ENCODE measurements at places on chromosomes 12 and 14.

GRCh38 chr12:50050410-50051098 lies 6.8 kb upstream of the ASIC1 start:
- DNase-seq, result peak; percentile 95

DNA sequence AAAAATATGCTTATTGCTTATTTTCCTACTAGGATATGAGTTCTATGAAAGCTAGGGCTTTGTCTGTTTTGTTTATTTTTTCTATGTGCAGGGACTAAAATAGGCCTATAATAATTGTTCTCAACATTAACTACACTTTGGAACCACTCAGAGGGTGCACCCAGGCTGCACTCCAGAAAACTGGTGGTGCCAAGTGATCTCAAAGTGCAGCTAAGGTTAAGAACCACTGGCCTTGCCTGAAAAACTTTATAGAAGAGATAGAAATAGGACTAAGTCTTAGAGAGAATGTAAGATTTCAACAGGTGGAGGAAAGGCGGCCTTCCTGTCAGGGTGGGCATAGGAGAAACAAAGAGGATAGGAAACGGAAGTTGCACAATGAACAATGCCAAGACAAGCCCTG lies 37.7 kb upstream of the NR1H4 start:
- no peak for DNase-seq

GRCh38 chr14:88016768-88017167 lies 11.8 kb downstream of the GPR65 start:
- DNase-seq, result no peak

DNA sequence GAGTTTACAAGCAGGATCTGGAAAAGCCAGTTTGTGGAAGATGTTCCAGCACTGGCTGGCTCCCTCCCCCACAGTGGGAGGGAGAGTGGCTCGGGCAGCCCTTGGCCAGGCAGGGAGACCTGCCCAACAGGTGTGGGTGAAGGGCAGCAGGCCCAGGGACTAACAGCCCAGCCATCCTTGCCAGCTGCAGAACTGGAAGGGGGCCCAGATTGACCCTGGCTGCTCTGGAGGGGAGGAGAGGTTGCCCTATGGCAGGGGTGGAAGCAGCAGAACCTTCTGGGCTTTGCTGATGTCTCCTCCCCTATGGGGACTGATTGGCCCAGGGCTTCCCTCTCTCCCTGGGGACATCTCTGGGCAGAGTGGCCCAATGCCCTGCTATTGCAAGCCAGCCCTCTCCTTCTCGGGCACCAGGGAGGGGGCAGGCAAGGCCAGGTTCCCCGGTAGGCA lies 20.5 kb downstream of the IRF2BPL start:
- DNase-seq, result no peak

GRCh38 chr12:2756756-2757155 lies 38.0 kb upstream of the FKBP4 start:
- DNase-seq, result peak; percentile 14

GRCh38 chr14:32073537-32074189 lies 3.4 kb upstream of the ARHGAP5 start:
- peak; percentile 90 for DNase-seq

- DNase-seq, result no peak
These were observed 1.6 kb downstream of the ADGRD1 start for GRCh38 chr12:130955238-130955816.

GRCh38 chr12:64618953-64619590 lies 8.8 kb downstream of the RASSF3 start:
- DNase-seq, result peak; percentile 71

DNA sequence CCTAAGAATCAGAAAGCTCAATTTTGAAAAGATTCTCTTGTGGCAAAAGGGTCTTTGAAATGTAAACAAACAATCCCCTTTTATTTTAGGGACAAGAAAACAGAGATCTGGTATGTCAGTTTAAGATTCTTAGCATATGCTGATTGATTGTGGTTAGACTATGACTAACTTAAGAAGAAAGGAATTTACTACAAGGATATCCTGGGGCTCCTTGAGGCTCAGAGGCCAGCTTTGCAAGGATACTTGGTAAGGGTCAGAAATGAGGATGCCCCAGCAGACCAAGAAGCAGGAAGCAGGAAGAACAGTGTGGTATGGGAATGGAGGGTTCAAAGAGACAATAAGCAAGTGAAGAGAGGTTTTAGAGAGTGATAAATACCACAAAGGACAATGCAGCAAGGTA lies 474.6 kb downstream of the ETNK1 start:
- DNase-seq, result no peak

GRCh38 chr14:105117710-105118385 lies 50.7 kb downstream of the JAG2 start:
- DNase-seq, result no peak

DNA sequence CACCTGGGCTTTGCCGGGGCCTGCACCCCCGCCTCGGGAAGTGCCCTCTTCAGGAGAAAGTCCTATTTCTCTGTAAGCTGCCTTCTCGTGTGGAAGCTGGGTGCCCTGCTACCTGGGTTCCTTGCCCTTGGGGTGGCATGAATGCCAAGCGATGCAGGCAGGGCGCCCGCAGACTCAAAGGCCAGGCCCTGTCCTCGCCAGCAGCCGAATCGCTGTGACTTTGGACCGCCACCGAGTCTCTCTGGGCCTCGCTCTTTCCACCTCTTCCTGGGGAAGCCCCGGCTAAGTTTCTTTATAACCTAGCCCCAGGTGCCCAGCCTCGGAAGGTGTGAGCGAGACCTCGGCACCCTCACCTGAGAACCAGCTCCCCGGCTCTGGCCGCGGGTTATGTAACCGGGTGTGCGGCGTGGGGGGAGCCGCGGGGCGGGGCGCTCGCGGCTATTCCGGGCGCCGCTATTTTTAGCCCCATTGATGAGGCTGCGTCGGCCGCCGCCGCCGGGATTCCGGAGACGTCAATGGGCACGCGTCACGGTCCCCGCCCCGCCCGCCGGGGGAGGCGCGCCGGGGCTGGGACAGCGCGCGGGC lies 14.6 kb upstream of the NR4A1 start:
- DNase-seq, result peak; percentile 19

GRCh38 chr14:58829594-58829993 lies 191.8 kb downstream of the DACT1 start:
- DNase-seq, result no peak

- DNase-seq, result no peak
These were observed 20.7 kb downstream of the PRPF40B start for GRCh38 chr12:49643961-49644619.

GRCh38 chr12:3456809-3457208 lies 34.2 kb upstream of the PRMT8 start:
- no peak for DNase-seq
